Stimulated activated CD8-positive, alpha-beta memory T cell treated with anti-CD3 and anti-CD28 coated beads, Interleukin-4, amount 100 ng/mL, for 1 hour (primary cell): ENCODE measurements at places on chromosomes 4 and X.

DNA sequence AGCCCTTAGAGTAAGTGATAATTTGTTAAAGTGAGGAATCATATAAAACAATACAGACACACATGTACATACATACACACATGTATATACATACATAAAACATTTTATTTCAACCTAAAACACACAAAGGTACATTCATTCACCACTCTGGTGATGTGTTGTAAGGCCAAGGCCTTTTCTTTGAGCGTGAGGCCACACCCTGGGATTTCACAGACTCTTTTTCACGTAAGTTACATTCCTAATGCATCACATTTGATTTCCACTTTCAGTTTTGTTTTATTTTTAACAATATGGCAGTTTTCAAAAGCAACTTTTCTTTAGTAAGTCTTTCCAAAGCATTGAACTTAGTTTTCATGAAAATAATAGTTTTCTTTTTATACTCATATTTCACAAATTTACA is 170.7 kb downstream of the COL4A6 start:
- DNase-seq = no peak

GRCh38 chrX:82412858-82413257 is 1095.2 kb upstream of the POU3F4 start:
- DNase-seq = no peak

- DNase-seq = no peak
Observed at GRCh38 chr4:95507561-95507960, 41.2 kb downstream of the UNC5C start.

GRCh38 chrX:16711893-16712547 is 449 bp downstream of the CTPS2 start:
- no peak for DNase-seq

- DNase-seq = no peak
Observed at GRCh38 chrX:154505734-154506133, 10.3 kb downstream of the FAM3A start.

DNA sequence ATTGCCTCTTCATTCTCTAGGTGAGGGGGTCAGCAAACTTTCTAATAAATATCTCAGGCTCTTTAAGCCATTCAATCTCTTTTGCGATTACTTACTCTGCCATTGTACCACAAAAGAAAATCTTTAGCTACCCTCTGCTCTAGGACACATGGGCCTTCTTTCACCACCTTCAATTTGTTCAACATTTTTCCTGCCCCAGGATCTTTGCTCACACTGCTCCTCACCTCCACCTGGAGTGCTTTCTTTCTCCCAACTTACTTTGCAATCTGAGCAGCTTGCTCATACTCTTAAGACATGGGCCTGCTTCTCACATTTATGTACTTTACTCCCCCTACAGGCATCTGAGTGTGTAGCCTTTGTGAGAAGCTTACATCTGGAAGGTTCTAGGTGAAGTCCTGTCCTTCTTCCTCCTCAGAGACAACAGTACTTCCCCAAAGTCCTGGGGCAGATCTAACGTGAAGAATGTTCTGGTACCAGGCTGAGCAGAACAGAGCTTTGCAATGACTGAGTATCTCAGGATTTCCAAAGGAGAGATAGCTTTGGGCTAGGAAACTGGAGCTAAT is 55.0 kb upstream of the PRDM5 start:
- no peak for DNase-seq

DNA sequence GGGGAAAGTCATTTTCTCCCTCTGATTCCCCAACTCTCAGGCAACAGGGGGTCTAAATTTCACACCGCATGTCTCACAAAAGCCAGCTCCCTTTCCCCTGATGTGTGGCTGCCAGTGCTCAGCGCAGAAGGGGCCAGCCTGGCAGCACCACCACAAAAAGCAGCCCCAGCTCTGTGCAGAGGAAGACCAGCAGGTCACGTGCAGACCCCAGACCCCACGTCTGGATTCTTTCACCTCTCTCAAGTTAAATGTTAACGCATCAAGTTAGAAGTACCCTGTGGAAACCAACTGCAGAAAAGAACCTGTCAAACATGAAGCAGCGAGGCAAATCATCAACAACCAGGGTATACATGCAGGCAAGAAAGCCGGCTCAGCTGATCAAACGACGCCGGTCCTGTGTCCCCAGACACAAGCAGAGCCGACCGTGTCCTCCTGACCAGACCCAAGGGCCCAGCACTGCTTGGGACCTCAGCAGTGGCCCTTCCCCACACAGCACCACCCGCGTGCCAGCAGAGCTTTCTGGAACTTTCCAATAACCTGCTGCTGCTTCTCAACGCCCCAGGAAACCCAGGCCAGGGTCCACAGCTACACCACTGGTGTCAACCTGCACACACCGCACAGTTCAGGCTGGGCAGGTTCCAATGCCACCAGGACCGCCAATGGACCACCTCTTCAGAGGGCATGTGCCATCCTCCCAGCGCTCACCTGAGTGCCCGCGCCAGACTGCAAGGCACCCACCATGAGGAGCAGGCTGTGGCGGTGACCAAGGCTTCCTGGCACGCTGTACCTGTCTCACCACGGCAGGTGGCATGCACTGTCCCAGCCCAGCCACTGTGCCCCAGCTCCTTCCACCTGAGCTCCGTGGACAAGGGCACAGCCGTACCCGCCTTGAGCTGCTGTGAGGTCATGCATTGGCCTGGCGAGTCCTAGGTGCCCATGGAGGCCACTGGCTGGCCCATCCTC is 4.0 kb downstream of the LRPAP1 start:
- DNase-seq = no peak

GRCh38 chrX:42920752-42921151 is 142.8 kb upstream of the PPP1R2C start:
- no peak for DNase-seq

DNA sequence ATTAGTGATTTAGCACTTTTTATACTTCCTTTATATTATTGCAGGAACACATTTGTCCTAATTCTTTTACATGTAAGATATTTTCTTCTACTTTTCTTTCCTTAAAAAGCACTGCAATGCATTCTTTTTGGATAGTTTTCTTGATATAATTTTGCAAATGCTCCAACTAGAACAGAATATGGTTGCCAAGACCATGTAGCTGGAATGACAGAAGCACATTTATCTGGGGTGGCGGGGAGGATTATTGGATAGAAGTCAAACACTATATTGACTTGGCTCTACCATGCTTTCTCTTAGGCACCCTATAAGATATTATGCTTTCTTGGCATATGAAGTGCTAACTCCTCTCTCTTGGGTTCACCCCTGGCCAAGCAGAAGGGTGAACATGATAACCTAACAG is 983.5 kb downstream of the FAT4 start:
- no peak for DNase-seq

GRCh38 chr4:188988131-188988530 is 848.9 kb downstream of the TRIML1 start:
- no peak for DNase-seq

DNA sequence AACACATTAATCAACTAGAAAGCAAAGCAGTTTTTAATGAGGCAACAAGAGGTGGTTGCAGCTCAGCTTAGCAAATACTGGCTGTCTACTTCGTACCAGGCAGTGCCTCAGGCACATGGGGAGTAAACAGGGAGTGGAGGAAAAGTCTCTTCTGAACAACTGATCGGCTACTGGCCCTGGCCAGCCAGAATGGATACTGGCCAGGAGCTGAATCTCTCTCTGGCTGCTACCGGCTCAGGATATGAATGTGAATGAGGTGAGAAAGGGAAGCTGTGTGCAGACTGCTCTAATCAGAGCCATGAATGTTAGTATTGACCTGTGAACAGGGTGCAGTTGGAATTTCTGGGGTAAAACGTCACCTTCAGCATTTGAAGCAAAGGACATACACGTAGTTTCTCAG is 77.3 kb downstream of the STK32B start:
- DNase-seq = no peak

DNA sequence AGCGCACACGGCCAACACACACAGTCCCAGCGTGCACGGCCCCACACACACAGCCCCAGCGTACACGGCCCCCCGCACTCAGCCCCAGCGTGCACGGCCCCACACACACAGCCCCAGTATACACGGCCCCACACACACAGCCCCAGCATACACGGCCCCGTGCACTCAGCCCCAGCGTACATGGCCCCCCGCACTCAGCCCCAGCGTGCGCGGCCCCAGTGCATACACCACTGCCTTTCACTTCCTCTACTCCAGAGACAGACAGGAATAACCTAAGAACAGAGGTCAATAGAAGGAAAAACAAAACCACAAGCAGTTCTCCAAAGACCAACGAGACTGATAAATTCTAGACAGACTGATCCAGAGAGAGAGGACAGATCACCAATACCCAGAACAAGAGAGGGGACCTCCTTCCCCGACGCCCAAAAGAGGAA is 17.1 kb downstream of the GAK start:
- DNase-seq = no peak

DNA sequence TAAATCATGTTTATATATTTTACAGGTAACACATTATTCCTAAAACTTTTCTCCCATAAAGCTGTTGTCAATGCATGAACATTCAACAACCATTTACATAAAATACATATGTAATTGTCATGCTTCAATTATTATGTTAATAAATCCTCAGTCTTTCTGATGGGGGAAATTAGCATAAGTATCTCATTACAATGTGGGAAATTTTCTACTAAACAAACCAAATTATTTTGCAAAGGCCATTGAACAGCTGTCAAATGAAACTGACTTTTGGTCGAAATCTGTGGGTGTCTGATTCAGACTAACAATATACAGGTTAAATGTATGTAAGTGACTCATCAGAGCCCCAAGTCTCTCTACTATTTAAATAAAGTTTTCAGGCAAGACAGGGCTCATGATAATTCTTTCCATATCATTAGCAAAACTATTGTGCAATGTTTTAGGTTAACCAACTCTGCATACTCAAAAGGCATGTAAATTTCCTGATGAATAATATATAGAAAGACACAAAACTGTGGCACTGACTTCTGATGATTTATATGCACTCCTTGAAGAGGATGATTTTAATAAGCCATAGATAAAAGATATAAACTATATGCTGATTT is 795.3 kb upstream of the AADAT start:
- no peak for DNase-seq

DNA sequence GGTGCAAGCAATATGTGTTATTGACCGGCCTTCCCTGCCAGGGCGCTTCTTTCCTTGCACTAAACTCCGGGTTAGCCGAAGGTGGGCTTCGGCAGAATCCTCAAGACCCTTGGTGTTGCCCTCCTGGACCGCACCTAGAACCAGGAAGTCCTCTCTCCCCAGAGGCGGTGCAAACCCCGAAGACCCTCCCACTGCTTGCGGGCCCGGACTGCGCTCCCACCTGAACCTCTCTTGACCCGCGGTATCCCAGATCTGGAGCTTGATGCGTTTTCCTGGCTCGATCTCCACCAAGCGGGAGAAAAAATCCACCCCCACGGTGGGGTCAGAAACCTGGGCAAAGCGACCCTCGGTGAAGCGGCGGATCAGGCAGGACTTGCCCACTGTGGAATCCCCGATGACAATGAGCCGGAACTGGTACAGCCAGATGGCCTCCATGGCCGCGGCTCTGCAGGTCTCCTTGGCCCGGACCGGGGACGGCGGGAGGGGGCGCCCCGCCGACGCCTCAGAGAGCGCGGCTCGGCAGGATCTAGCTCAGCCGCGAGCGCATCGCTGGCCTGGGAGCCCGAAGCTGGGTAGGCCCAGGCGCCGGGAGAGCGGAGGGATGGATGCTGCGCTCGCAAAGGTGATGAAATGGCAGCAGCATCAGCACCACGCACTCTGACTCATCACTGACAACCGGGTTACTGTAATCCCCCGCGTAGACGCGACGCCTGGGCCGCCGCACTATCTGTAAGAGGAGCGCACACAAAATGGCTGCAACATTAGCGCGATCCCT is at the start of gene RAB39B:
Gene RAB39B, minus strand, starts transcription at position 638 of the 775 bp plus-strand sequence. Its CDS starts 203 bp downstream, at position 435.
- DNase-seq = peak; percentile 16

- DNase-seq = no peak
Observed at GRCh38 chr4:43983610-43984009, 465.0 kb downstream of the KCTD8 start.

GRCh38 chrX:33053001-33053400 is 158.3 kb downstream of the DMD start:
- no peak for DNase-seq

- DNase-seq = no peak
Observed at GRCh38 chrX:5265324-5265850, 963.3 kb downstream of the NLGN4X start.

DNA sequence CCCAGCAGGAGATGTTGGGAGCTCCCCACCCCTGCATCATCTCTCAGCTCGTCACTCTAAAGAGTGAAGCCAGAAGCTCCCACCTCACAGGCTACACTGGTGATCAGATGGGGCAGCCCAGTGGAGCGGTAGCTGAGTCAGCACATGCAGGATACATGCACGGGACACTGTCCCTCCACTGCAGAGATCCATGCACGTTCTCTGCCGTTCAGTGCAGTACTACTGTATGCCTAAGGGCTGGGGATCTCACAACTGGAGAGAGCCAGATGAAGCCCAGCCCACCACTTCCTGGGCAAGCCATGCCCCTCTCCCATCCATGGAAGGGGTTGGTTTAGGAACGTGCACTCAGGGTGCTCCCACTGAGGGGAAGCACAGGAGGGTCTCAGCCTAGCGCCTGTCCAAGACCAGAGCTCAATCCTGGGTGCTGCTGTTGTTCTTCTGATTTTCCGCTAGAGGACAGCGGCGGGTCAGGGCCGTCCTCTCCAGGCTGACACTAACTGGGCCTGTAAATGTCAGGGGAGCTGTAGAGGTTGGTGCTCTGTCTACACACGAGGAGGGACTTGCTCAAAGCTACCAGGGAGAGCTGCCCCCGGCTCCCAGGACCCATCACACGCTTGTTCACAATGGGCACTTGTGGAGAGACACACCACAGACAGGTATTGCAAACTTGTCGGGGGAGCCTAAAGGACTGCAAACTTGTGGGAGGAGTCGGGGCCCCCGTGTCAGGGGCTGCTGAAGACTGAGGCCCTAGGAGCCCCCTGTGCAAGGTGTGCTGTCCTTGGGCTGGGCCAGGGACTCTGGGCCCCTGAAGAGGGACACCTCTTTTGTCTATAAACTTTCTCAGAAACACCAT is 18.2 kb upstream of the ABLIM2 start:
- DNase-seq = no peak

- DNase-seq = no peak
Observed at GRCh38 chr4:80143307-80143679, 54.0 kb upstream of the PRDM8 start.

DNA sequence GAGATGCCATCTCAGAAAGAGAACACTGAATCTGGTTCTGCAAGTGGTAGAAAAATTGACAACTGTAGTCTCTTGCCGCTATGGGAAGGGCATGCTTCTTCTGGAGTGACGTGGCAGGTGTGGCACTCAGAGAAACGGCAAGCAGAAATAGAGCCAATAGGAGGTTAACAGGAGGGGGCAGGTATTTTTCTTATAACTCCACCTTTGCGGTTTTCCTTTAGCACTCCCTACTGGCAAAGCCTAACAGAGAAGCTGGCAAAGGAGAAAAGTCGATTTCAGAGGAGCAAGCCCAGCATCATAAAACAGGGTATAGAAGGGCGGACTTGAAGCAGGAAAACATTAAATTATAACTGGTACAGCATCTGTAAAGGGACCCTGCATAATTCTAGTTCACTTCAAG is 1382.2 kb downstream of the PCDH18 start:
- no peak for DNase-seq

GRCh38 chr4:121221608-121222007 is 57.5 kb upstream of the TNIP3 start:
- no peak for DNase-seq

- DNase-seq = no peak
Observed at GRCh38 chrX:39508300-39508692, 589.5 kb downstream of the BCOR start.

GRCh38 chr4:153267890-153268289 is 63.6 kb downstream of the TRIM2 start:
- no peak for DNase-seq
